ENCODE measurements at places on chromosomes 12 and 14. TPM values are rescaled to one million over a fixed set of nuclear protein-coding genes. Genes with fewer than 3 reads are reported as not detected.

Gene CPM
- 0.27 TPM for total RNA-seq

Gene TAS2R13
- total RNA-seq, result 1.3 TPM

Gene HCAR3
- total RNA-seq, result under 0.01 TPM

Gene LRTM2
- total RNA-seq, result under 0.01 TPM

Gene DERA
- total RNA-seq, result 16.7 TPM

Gene C12orf50
- not detected for total RNA-seq

Gene HCAR1
- 0.27 TPM for total RNA-seq

Gene GLIPR1L1
- total RNA-seq, result not detected

Gene ANKS1B
- not detected for total RNA-seq

Gene LBHD2
- not detected for total RNA-seq

Gene NUMB
- 38.5 TPM for total RNA-seq

Gene DHH
- total RNA-seq, result 0.81 TPM

Gene HHIPL1
- under 0.01 TPM for total RNA-seq

GRCh38 chr14:24670594-24670993 lies 36.6 kb upstream of the GZMB start:
- no peak for DNase-seq

GRCh38 chr12:32693036-32693435 lies 13.9 kb downstream of the DNM1L start:
- DNase-seq, result peak; percentile 56

DNA sequence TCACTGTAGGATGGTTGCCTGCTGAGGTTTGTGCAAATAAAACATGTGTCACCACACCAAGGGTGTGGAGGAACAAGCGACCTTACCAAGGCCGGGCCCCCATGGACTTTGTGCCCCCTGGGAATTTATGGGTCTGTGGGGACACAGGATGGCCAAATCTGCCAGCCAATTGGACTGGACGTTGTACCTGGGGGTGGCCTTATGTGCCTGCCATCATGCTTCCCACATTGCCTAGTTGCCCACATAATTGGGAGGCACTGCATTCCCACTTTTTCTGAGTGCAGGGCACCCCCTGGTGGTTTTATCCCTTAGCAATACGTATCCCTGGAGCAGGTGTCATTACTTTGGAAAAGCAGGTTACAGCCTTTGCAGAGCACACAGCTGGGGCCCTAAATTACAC lies 92.6 kb upstream of the TMPO start:
- DNase-seq, result no peak

GRCh38 chr12:57896434-57897201 lies 44.7 kb upstream of the ATP23 start:
- DNase-seq, result no peak

DNA sequence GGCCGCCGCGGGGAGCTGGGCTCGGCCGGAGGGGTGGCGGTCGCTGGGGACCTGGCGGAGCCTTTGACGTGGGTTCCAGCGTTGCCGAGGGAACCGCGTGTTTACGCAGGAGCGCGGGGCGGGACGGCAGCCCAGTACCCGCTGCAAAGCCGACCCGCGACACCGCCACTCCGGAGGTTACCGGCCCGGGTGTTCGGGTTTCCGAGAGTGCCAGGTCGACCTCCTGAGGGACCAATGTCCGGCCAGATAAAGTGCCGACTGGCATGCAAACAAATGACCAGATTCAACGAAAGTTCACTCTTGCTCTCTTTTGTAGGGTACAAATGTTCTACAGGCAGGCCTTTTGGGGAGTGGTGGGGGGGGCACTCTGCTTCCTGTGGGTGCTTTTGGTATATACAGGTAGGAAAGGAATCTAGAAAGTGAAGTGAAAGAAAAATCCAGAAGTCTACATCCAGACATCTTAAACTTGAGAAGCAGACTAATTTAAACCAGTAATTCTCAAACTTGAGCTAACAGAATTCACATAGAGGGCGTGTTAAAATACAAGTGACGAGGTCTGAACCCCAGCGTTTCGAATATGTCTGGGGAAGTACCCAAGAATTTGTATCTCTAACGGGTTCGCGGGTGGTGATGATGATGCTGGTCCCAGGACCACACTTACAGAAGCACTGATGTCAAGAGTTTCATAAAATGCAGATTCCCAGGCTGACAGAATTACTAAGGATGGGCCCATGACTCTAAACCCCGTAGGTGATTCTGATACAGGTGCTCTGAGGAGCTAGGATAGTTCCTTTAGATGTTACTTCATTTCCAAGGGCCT lies at the start of gene GPR135:
Gene GPR135, minus strand, starts transcription at position 65 of the 820 bp plus-strand sequence. CDS start 154 bp downstream, outside the sequence.
- DNase-seq, result no peak

DNA sequence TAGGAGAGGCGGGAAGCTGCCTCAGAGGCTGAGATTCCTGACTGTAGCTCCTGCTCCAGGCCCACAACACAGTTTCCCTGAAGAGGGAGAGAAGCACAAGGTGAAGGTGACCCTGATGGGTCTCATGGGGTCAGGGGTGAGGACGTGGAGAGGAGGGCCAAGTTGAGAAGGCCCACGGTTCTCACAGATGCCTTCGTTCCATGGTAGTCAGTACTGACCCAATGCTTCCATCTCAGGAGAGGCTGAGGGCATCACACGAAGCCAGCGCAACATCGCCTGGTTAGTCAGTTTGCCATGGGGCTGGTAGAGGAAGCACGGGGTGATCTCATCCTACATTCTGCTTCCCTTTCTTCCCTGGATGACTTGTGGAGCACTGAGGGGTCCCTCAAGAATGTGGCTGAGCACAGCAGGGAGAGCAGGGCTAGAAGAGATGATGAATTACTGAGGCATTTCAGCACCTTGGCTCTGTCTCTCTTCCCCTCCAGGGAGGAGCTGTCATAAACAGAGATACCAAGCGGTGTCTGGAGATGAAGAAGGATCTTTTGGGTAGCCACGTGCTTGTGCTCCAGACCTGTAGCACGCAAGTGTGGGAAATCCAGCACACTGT lies 51.9 kb downstream of the GALNT8 start:
- DNase-seq, result no peak

GRCh38 chr12:124174451-124175348 lies 120.2 kb upstream of the RFLNA start:
- no peak for DNase-seq

- no peak for DNase-seq
These were observed 14.8 kb upstream of the CALM1 start for GRCh38 chr14:90381999-90382451.

- DNase-seq, result no peak
These were observed 342.6 kb downstream of the NOVA1 start for GRCh38 chr14:26255213-26255612.

DNA sequence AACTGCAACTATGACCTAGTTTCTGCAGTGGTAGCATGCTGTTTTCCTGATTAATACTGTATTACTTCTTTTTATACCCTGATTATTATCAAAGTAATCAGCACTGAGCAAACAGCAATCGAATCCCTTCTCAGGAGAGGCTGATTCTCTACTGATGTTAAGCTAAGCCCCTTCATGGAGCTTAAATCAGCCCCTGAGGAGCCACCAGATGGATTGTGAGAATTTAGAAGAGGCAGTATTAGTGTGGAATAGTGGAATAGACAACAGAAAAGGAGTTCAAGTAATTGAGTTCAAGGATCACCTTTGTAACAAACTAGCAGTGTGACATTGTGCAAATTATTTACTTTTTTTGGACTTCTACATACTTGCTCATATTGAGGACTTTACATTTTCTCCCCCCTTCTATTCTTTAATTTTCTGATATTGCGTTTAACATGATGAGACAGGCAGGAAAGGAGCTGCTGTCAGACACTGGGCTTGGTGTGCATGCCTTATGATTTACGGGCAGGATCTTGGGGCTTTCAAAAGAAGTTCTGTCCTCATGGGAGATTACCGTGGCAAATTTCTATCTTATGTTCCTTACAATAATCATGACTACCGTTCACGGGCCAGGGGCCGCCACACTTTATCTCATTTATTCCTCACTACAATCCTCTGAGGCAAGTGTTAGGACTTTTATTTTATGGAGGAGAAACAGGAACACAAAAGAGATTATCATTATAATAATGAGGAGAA lies 68.0 kb downstream of the PTPRR start:
- no peak for DNase-seq

GRCh38 chr14:51548187-51548586 lies 103.5 kb upstream of the FRMD6 start:
- DNase-seq, result no peak

DNA sequence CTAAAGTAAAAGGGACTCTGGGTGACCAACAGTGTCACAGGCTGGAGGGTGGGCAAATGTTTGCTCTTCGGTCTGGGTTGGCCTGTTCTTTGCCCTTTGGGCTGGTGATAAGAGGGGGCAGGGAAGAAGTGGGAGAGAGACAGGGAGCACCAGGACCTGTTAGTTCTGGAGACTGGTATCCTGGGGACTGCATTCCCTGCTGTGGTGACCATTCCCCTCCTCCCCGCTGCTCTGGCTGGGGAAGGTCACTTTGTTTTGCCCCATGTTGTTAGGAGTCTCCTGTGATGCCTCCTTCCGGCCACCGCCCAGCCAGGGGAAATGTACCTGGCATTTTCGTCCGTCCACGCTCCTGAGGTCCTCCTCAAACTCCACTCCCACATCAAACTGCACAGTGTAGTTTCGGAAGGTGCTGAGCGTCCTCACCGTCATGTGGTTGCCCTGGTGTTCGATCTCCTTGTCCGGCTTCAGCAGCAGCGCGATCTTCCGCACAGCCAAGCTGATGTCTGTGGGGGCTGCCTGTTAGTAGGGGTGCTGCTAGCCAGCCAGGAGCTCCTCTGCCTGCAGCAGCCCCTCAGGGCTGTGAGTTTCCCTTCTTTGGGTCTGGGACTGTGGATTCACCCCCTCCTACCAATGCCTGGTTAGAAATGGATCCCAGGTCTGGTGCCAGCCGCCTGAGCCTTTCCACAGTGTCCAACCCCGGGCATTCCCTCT lies 618 bp downstream of the RBP5 start:
- DNase-seq, result no peak

- no peak for DNase-seq
These were observed 333.6 kb downstream of the TMEM121 start for GRCh38 chr14:105859717-105860614.

- DNase-seq, result no peak
These were observed 25.2 kb upstream of the NCOR2 start for GRCh38 chr12:124592481-124593160.

Measured in hematopoietic multipotent progenitor cell (in vitro differentiated cells).